Stimulated activated naive B cell treated with anti-CD40 and anti-IgM and Interleukin-4, amounts not matched to agents 10 μg/mL and 1 μg/mL and 100 μg/mL, for 72 hours (primary cell): ENCODE measurements at places on chromosomes 2 and 18.

- no peak for DNase-seq
Measured at GRCh38 chr2:127768775-127769479, 42.0 kb downstream of the WDR33 start.

- DNase-seq = peak; percentile 15
Measured at GRCh38 chr2:233011702-233012131, 1.3 kb downstream of the NGEF start.

- no peak for DNase-seq
Measured at GRCh38 chr2:60527762-60528161, 25.7 kb downstream of the BCL11A start.

- no peak for DNase-seq
Measured at GRCh38 chr18:77129150-77129551, 3.4 kb downstream of the MBP start.

DNA sequence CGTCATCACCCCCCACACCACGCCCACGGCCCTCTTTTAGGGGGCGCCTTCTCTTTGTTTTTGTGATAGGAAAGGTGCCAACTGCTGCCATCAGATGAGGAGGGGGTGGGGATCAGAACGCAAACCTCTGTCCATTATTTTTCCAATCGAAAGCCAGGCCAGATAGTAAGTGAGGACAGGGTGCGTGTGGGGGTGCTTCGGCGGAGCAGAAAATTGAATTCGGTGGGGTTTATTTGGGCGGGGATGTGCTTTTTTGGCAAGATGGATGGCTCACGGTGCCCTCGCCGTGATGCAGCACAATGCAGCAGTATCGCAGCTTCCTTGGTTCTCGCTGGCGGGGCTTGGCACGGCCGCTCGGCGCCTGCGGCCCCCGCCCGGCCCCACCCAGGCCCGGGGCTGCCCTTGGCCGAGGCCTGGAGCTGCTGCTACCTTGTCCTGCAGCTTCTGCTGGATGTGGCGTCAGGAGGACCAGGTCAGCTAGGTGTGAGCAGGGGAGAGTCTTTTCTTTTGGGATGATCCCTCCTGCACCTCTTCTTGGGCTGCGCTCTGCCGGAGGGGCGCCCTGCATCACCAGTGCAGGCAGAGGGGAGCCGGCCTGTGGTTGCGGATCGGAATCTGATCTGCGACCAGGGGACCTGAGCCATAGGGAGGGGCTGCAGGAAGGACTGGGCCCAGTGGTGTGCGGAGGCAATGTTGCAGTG lies 1.3 kb downstream of the SPTBN1 start:
- peak; percentile 1 for DNase-seq

DNA sequence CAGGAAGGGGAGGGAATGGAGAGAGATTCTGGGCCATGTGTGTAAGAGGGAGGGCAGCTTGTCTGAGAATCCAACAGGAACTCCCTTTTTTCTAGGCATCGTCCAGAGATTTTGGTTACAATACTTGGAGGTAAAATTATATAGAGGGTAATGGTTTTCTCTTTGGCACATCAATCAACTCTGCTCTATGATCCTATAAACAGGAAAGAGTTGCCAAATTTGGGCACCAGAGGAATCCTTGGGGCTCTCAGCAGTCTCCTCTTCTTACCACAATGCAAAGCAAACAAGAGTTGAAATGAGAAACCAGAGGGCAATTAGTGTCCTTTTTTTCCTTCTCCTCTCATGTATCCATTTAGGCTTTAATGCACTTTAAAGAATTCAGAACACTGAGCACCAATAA lies 243.4 kb downstream of the SLC8A1 start:
- no peak for DNase-seq

DNA sequence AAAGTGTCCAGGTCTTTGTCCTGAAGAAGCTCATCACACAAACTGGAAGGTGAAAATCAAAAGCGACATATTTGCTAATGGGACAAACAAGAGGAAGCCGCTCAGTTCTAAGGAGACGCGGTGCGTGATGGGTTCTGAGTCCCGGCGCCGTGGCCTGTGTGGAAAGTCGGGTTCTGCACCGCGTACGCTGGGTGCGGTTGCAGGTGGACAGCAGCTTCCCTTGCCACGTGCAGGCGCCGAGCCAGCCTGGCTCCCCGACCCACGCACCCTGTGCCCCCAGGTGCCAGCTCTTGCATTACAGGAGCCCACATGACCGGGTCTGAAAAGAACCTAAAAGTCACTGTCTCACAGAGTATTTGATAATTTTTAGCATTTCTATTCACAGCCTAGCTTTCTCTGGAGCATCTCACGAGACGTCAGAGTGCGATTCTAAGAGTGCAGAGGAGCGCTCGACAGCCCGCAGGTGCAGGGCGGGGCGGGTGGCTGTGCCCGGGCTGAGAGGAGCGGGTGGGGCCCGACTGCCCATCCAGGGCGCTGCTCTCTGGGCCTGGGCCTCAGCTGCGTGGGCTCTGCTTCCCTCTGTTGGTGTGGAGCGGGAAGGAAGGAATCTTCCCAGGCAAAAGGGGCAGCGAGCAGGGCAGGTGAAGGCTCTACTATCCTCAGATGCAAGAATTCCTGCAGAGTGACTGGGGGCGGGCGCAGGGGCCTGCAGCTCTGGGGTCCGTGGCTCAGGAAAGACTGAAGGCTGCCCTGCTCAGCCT lies 39.4 kb downstream of the MYT1L start:
- DNase-seq = no peak

DNA sequence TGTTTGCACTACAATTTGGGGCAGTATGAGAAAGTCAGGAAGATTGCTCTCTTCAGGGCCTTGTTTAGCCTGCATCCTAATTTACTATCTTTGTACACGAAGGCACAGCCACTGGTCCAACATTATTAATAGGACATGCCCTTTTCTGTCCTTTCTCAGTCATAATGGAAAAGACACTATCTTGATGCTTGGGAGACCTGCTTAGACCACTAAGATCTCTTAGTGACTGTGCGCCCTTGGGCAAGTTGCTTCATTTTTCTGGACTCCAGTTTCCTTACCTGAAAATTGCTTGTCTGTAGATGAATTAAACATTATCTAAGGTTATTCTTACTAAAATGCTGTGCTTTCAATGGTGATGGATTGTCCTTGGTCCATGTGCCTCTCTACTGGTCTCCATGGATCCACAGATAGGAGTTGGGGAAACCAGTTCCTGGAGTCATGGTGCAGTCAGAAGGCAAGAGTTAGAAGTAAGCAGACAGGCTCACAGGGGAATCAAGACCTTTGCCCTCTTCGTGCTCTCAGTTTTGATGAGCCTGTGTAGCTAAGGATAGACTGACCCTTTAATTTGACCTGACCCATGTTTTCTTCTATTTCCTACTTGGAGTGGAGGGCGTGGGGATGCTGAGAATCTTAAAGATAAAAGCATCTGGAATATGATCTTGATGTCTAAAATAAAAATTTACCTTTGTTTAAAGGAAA lies 114.0 kb downstream of the RAPGEF4 start:
- DNase-seq = no peak

- DNase-seq = no peak
Measured at GRCh38 chr2:11738589-11739436, 7.6 kb upstream of the LPIN1 start.

DNA sequence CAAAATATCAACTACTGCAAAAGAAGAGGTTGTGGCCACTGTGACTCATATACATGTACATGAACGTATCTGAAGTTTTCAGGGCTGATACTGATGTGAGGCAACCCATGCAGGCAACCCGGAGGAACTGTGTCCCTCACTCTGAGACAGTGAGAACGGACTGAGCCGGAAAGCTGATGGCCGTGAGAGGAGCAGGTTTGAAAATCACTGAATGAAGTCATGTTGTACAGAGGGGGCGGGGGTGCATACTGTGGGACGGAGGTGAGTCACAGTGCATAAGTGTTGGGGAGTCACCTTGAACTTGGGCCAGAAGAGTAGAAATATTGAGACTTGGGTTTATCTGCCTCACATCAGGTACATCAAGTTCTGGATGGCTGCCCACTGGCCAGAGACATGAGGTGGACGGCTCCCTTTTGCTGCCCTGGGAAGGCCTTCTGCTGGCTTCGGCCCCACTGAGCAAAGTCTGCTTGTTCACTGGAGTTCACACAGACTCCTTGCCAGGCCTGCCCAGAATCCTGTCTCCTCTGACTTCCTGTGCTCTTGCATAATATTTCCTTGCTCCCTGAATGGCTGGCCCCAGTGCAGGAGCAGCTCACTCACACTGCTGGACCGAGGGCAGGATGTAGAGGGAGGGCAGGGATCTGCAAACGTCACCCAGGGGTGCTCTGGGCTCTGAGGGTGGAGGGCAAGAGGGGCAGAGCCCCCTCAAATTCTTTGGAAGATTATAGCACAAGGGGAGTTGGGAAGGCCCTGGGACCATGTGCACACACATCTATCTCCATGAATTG lies 18.1 kb downstream of the EPAS1 start:
- DNase-seq = no peak

DNA sequence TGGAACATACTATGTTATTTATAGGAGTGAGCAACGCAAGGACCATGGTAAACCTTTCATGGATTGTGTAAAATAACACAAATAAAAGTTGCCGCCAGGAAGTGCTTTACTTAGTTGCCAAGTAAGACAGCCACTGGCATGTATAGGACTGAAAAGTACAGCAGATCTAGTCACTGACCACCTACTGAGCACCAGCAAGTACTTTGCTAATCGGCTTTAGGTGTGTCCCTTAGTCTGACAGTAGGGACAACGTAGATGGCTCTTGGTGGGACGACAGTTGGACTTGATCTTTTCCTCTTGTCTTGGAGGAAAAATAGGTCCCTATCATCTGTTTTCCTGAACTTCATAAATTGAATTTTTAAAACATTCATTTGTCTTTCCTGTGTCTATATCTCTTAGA lies 13.6 kb upstream of the CXXC1 start:
- no peak for DNase-seq

- DNase-seq = peak; percentile 59
Measured at GRCh38 chr2:218218268-218219185, 1.5 kb downstream of the ARPC2 start.

- no peak for DNase-seq
Measured at GRCh38 chr2:100554798-100555407, 7.9 kb upstream of the PDCL3 start.

GRCh38 chr2:187520121-187520624 lies 34.1 kb downstream of the TFPI start:
- no peak for DNase-seq

DNA sequence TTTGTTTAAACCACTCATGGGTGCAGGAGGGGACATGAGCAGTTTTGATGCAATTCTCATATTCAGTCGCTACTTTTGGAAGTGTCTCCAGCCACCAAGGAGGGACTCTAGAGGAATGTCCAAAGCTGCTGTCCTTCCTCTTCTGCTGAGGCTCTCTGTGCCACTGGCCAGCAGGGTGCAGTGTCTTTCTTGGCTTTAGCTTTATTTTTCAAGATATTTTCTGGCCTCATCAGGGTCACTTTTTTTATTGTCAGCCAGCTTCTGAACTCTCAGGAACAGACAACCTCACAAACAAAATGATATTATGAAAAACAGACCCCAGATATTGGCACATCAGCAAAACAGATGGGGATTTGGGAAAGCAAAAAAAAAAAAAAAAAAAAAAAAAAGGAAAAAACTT lies 289.3 kb upstream of the ZSWIM2 start:
- peak; percentile 8 for DNase-seq

GRCh38 chr2:152413228-152414030 lies 78.5 kb downstream of the FMNL2 start:
- DNase-seq = no peak

- no peak for DNase-seq
Measured at GRCh38 chr2:75098856-75099255, 100.5 kb downstream of the TACR1 start.

GRCh38 chr2:96729748-96730147 lies 10.1 kb downstream of the LMAN2L start:
- no peak for DNase-seq

DNA sequence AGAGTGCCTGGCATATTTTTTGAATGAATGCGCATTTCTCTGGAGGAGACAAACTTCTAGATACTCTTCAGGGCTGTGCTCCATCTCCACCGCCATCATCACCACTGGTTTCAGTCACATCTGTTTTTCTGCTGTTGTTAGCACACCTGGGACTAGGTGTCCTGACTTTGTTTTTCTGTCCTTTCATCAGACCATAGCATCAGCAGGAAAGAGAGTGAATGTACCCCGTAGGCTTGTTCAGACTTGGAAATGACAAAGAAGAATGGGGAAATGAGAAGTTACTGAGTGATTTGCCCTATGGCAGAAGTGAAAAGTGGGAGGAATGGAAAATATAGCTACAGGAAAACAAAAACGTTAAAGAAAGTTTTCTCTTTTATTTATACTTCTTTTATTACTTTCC lies 965.2 kb upstream of the FANCL start:
- DNase-seq = no peak

DNA sequence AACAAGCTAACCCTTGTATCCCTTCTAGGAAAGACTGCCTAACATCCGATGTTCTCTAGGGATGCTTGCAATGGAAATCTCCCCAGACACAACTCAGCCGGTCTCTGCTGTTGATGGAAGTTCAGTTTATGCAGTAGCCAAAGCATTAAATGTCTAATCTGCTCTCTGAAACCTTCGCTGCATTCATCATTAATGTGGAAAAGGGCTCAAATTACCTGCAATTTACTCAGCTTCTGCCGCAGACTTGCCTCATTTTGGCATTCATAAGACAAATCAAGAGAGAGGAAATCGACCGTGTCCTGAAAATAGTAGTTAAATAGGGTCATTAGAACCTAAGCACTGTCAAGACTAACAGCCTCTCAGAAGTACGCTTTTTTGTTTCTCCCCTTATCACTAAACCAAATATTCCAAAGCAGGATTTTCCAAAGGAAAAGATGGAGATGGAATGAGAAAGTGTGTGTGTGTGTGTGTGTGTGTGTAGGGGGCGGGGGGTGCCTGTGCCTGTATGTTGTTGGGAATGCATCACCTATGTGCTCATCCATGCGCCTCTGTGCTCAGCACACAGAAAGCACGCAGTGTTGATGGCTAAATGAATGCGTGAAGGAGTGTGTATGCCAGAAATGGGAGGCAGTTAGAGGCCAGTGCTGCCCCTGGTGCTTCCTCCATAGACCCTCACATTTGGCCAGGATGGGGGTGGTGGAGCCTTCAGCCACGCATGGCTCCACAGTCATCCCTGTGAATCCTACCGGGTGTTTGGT lies 7.4 kb downstream of the LCT start:
- DNase-seq = no peak
